ENCODE measurements at places on chromosomes 5 and 9. TPM values are rescaled to one million over a fixed set of nuclear protein-coding genes. Genes with fewer than 3 reads are reported as not detected.

- DNase-seq = no peak
Measured at GRCh38 chr5:5598547-5599113, 176.2 kb downstream of the ICE1 start.

DNA sequence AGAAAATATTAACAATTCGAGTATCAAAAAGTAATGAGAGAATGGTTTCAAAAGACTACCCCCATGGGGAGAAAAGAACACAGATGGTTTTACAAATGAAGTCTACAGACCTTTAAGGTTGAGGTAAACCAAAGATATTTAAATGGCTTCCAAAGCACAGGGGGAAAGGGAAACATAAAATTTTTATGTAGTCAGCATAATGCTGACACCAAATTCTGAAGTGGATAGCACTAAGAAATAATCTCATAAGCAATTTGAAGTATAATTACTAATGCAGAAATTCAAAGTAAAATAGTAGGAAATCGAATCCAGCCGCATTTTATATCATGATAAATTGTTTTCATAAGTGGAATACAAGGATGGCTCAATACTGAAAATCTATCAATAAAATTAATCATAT is 30.3 kb upstream of the SPATA31C2 start:
- DNase-seq = no peak

DNA sequence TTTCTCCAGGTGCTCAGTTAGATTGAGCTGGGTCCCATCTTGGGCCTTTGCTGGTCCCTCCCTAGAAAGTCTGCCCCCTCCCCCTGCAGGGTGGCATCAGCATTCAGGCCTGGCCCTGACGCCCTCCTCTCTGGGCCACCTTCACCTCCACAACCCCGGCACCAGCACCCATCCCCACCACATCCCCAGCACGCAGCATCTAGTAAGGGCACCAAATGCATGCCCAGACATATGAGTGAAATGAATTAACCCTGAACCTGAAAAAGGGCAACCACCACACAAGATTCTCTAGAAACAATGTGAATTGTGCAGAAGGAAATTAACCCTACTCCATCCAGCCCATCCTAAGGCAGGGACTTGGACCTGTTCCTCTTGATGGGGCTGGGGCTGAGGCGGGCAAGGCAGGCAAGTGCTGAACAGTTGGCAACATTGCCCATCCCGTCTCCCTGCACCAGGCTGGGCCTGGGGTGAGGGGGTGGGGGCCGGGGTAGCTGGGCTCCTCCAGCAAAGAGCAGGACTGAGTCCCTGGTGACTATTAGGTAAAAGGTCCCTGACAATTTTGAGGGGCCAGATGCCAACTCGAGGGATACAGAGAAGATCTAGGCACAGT is 125.9 kb downstream of the KCNIP1 start:
- DNase-seq = no peak

- peak; percentile 14 for DNase-seq
Measured at GRCh38 chr5:176542596-176543427, 5.6 kb upstream of the RNF44 start.

GRCh38 chr9:79764374-79764773 is 192.6 kb downstream of the TLE4 start:
- no peak for DNase-seq

FCHSD1 gene
- total RNA-seq = 20.6 TPM

TRIO gene
- 134 TPM for total RNA-seq
